ENCODE measurements at places on chromosomes 12 and 14. TPM values are rescaled to one million over a fixed set of nuclear protein-coding genes. Genes with fewer than 3 reads are reported as not detected.

DNA sequence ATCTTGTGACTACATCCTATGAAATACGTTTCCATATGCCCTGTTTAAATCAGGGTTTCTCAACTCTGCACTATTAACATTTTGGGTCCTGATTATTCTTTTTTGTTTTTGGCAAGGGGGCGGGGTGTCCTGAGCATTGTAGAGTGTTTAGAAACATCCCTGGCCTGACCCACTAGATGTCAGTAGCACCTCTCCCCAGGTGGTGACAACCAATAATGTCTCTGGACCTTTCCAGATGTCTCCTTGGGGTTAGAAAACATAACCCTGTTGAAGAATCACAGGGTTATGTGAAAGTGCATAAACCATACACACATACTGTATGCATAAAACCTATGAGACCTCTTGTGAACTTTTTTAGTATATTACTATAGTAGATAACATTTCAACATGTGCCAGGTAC, 1.4 kb downstream of the ACAD10 start:
- no peak for DNase-seq
- H3K36me3 ChIP-seq, result peaks cover 3% of the 10 kb centered on the region
- no peaks in the 10 kb centered on the region for H3K27me3 ChIP-seq
- peak overlapping the region; percentile 94 for H3K4me3 ChIP-seq
- peaks cover 9% of the 10 kb centered on the region for H3K4me1 ChIP-seq

- no peaks in the 10 kb centered on the region for H3K27me3 ChIP-seq
- no peak overlapping the region for H3K27ac ChIP-seq
- H3K4me3 ChIP-seq, result no peak overlapping the region
- H3K4me1 ChIP-seq, result no peaks in the 10 kb centered on the region
- DNase-seq, result no peak
Measured at GRCh38 chr12:123815968-123816367, 53.9 kb downstream of the DNAH10 start.

The SIX4 gene
- 22.1 TPM for total RNA-seq

GRCh38 chr14:35632676-35633075, 98.7 kb downstream of the INSM2 start:
- H3K36me3 ChIP-seq, result peaks cover 12% of the 10 kb centered on the region
- peak overlapping the region; percentile 25 for H3K4me3 ChIP-seq
- H3K27me3 ChIP-seq, result peaks cover 2% of the 10 kb centered on the region
- DNase-seq, result no peak
- peaks cover 20% of the 10 kb centered on the region for H3K4me1 ChIP-seq

The MYF5 gene
- total RNA-seq, result not detected

The LYZ gene
- 0.37 TPM for total RNA-seq

- peaks cover 4% of the 10 kb centered on the region for H3K36me3 ChIP-seq
- H3K27ac ChIP-seq, result no peak overlapping the region
- H3K27me3 ChIP-seq, result peaks cover 4% of the 10 kb centered on the region
- DNase-seq, result no peak
Measured at GRCh38 chr12:22340143-22340542, 5.6 kb upstream of the ST8SIA1 start.

The COL2A1 gene
- total RNA-seq, result 0.34 TPM

The CHMP4A gene
- 32.4 TPM for total RNA-seq

The SMAGP gene
- total RNA-seq, result not detected

DNA sequence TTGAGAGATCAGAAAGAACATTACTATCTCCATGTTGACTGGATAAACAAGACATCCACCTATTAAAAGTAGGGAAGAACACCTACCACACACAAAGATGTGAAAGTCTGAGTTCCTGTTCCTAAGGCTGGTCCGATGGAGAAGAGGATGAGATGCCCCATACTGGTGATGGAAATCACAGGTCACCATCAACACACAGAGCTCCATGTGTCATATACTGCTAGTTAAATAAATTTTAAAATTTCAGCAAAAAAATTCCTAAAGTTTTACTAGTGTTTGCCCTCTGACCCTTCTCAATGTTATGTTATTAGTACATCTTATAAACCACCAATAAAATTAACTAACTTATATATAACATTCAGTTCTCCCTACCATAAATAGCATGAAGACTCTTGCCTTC, 59.1 kb downstream of the KCNA5 start:
- peaks cover 2% of the 10 kb centered on the region for H3K27me3 ChIP-seq
- H3K36me3 ChIP-seq, result no peaks in the 10 kb centered on the region
- peaks cover 19% of the 10 kb centered on the region for H3K4me1 ChIP-seq
- no peak overlapping the region for H3K4me3 ChIP-seq
